Endodermal cell (in vitro differentiated cells): ENCODE measurements at places on chromosomes 1 and 21. TPM values are rescaled to one million over a fixed set of nuclear protein-coding genes. Genes with fewer than 3 reads are reported as not detected.

DNA sequence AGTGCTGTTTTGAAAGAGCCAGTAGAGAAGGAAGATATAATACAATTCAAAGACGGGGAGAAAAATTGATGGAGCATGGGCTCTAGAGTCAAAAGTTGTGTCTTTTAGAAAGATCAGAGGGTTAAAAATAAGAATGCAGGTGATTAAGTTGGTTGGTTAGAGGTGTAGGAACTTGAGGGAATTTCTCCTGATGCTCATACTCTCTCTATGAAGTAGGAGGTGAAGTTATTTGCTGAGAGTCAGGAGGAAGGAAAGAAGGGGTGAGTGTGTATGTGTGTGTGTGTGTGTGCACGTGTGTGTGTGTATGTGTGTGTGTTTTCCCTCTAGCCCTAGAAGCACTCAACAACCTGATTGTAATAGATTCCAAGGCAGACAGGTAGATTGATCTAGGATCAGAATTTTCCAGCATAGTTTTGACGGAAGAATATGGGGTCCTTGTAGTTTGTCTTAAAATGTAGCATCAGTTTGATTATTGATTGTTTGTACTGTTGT lies 88.3 kb upstream of the MACF1 start:
- no peak for DNase-seq
- no peaks in the 10 kb centered on the region for H3K36me3 ChIP-seq
- H3K4me1 ChIP-seq, result peaks cover 4% of the 10 kb centered on the region

DNA sequence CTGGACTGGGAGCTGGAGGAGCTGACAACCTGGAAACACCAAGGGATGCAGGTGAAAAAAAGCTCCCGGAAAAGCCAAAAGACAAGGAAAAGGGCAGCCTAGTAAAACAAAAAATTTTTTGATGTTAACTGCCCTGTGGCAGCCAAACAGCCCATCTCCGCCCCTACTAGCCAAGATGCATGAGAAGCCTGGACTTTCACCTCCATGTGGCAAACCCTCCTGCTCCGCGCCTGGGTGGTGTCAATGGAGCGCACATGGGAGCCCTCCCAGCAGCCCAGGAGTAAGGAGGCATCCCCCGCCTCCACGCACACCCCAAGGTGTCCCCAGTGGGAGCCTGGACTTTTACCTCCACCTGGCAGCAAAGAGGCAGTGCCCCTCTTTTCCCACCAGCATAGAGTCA lies 30.5 kb downstream of the LEMD1 start:
- no peak overlapping the region for H3K27ac ChIP-seq
- no peaks in the 10 kb centered on the region for H3K36me3 ChIP-seq
- peak; percentile 29 for DNase-seq
- no peak overlapping the region for H3K4me3 ChIP-seq
- H3K4me1 ChIP-seq, result no peaks in the 10 kb centered on the region
- no peaks in the 10 kb centered on the region for H3K27me3 ChIP-seq

SGIP1 gene
- 7.5 and 9.4 TPM in 2 replicates for total RNA-seq

DNA sequence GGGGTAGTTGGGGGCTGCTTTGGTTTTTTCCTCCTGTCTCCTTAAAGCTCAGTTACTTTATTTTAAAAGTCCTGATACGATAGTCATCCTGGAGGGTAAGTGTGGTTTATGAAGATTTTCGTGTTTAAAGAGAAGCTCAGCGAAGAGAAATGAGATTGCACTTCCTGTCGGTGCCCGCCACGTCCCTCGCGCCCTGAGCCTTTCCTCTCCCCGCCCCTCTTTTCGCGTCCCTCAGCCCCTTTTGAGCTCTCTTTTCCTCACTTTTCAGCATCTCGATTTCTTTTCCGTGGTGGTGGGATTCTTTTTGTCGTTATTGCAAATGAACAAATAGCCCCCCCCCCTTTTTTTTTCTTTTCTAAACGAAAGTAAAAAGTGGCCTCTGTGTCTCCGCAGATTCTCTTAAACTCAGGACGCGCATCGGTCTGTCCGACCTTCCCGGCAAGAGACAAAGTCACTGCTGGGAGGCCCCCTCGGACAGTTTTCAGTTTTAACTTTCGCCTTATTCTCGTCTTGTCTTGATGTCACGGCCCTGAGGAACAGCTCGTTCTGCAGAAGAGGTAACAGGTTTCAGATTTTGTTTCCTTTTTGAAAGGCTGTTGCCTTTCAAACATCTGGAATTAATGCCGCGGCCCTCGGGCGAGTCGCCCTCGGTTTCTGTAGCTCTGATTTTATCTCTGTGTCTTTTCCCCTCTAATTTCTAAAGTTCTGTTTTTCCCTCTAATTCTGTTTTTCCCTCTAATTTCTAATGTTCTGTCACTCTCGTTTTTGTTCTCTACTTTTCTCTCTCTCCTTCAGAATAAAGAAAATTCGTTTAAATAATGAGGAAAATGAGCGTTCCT lies 1.0 kb upstream of the DMRTA2 start:
- DNase-seq, result no peak
- H3K27me3 ChIP-seq, result peaks cover 100% of the 10 kb centered on the region
- no peak overlapping the region for H3K27ac ChIP-seq
- H3K4me3 ChIP-seq, result peak overlapping the region; percentile 61

PLA2G5 gene
- not detected in 3 replicates for total RNA-seq

TCHH gene
- total RNA-seq, result 0.07 and 0.09 TPM in 2 replicates

DNA sequence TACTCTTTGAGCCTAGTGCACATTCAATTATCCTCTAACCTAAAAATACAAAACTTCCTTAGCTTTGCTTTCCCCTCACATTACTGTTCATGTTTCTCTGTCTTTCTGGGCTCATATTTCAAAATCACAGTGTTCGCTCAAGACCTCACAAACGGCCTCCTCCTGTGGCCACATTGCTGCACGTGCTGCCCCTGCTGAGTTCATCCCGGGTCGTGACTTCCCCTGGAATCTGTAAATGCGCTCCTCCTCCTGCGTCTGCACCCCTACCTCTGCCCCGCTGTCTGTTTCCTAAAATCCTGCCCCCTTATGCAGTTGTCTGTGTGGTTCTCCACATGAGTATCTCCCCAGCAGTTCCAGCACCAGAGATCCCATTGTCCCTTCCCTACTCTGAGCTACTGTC lies 45.5 kb upstream of the RAVER2 start:
- H3K4me1 ChIP-seq, result no peaks in the 10 kb centered on the region
- no peak for DNase-seq
- H3K36me3 ChIP-seq, result peaks cover 4% of the 10 kb centered on the region
- no peak overlapping the region for H3K4me3 ChIP-seq

DNA sequence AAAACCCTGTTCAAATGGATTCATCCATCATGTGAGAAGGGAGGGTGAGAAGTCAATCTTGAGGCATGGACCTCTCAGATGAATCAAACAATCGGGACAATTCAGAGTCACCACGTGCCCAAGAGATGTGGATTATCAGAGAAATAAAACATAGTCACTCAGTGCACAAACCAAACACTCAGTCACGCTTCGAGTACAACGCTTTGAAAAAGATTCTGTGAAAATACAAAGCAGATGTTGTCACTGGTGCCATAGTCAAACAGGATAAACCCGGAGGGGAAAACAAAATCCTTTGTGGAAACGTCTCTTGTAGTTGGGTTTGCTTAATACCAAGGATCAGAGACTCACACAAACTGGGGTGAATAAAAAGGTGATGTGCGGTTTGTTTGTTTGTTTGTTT lies 188.4 kb downstream of the RRAGC start:
- no peak for DNase-seq
- peaks cover 33% of the 10 kb centered on the region for H3K27me3 ChIP-seq
- no peak overlapping the region for H3K27ac ChIP-seq
- H3K36me3 ChIP-seq, result no peaks in the 10 kb centered on the region
- no peaks in the 10 kb centered on the region for H3K4me1 ChIP-seq

DNA sequence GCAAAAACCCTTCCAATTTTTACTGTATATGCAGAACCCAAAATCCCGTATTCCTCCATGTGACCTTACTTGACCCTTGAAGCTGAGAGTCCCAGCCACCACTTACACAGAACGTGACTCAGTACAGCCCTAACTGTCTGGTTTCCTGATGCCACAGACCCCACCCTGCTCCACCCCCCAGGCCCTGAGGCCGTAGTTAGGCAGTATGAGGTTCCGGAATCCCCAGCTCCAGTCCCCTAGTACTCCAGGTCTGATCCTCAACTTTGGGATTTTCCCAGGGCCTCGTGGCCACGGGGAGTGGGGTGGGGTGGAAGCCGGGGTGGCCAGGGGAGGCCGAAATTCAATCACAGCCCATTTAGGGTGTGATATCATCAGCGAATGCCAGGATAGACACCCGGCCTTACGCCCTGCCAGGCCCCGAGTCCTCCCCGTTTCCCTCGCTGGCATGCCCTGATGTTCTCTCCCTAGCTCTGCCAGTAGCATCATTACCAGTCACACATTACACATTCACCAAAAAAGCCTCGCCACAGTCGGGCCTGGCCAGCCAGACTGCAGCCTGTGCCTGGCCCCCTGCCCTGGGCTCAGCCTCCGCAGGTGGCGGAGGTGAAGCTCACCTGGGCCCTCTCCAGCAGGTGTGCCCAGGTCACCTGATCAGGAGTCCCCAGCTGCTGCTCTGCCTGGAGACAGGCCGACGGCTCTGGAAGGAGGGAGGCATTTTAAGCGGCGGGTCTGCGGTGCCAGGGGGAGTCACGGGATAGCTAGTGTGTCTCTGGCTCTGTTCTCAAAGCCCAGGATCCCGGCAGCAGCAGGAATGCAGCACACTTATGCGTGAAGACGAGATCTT lies 70.8 kb downstream of the SCCPDH start:
- H3K4me1 ChIP-seq, result no peaks in the 10 kb centered on the region
- peak; percentile 79 for DNase-seq
- no peak overlapping the region for H3K4me3 ChIP-seq
- no peaks in the 10 kb centered on the region for H3K36me3 ChIP-seq
- H3K27me3 ChIP-seq, result no peaks in the 10 kb centered on the region
- H3K27ac ChIP-seq, result no peak overlapping the region

MPL gene
- 0.36 and 0.64 TPM in 2 replicates for total RNA-seq

GJA4 gene
- total RNA-seq, result 6.9 and 9.0 TPM in 2 replicates

PRAMEF27 gene
- not detected in 3 replicates for total RNA-seq
